Right forelimb (tissue), 1 donor: ENCODE measurements at places on chromosomes 3 and 15.

- no peak for DNase-seq
Measured at GRCh38 chr3:194615226-194615625, 18.0 kb downstream of the TMEM44 start.

DNA sequence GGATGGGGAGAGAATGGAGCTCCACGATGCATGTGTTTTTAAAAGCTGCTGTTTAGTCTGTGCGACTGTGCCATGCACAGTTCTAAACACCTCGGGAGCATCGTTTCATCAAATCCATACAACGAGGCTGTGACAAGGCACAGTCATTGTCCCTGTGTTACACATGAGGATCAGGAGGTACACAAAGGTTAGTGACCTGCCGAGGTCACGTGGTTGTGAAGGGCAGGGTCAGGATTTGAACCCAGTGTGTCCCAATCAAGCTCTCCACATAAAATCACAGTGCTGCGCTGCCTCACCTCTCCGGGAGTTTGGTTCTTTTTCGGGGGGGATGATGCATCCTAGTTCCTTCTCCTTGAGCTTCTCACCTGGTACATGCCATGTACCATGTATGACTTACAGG lies 18.7 kb upstream of the KIF23 start:
- no peak for DNase-seq

- DNase-seq = no peak
Measured at GRCh38 chr3:111811811-111812210, 47.3 kb upstream of the PHLDB2 start.

DNA sequence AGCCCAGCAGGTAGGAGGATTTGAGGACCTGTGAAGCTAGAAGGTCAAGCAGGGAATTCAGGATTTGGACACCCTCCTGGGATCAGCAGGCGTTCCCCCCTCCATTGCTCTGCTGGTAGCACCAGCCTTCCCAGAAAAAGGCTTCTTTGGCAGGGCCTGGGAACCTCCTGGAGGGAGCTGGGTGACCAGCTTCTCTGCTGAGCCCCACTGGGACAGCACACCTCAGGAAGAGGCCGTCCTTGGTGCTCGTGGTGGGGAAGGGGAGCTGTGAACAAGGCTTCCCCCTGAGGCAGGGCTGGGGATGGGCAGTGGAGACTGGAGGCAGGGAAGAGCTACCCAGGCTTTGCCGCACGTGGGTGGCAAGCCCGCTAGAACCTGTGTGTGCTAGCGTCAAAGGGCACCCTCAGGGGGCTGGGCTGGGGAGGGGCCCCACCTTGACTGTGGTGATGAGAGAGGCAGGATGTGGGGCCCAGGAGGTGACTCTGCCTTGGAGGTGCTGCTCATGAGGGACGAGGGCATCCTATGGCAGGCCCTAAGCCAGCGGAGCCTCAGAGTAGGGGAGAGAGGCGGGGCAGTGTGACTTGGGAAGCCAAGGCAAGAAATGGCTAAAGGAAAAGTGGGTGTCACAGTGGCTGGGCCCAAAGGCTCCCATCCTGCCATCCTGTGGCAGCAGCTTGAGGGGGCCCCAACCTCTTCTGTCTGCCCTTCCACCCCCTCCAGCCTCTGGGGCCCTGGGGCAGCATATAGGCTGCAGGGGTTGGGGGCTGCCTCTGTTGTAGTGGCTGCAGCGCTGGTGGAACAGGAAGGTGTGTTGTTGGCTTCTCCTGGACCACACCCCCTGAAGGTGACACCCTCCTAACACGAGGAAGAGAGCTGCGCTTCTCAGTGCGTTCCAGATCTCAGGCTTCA lies 20.7 kb downstream of the KLF13 start:
- DNase-seq = no peak

GRCh38 chr15:34757262-34757661 lies 2.5 kb upstream of the GJD2 start:
- no peak for DNase-seq

DNA sequence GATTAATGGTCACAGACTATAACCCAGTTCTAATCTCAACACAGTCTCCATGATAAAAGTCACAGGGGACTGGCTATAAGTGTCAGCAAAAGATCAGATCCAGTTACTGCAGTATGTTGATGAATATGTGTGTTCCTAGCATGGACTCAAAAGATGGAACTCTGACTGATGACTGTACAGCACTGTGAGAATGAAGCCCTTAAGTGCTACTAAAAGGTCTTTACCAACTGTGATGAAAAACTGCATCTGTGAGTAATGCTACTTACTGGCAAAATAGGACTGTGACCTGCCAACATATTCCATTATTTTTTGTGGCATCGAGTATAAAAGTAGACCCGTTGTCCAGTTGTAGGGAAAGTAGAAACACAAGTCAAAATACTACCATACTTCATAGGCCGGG lies 284.2 kb downstream of the ROBO2 start:
- DNase-seq = no peak

DNA sequence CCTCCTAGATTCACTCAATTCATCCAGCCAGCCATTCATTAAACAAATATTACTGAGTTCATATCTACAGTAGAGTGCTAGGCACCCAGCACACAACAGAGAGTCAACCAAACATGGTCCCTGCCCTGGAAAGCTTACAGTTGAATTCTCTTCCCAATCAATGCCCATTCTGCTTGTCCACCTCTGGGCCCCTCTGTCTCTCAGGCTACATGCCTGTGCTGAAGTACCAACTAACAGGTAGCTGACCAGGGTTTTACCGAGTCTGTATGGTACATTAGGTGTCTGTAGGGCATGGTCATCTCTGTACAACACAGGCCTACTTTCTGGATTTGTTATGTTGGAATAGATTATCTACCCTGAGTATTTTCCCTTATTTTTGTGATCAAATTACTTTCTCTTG lies 23.3 kb downstream of the PLD1 start:
- no peak for DNase-seq

- no peak for DNase-seq
Measured at GRCh38 chr3:26049951-26050350, 260.1 kb downstream of the OXSM start.

DNA sequence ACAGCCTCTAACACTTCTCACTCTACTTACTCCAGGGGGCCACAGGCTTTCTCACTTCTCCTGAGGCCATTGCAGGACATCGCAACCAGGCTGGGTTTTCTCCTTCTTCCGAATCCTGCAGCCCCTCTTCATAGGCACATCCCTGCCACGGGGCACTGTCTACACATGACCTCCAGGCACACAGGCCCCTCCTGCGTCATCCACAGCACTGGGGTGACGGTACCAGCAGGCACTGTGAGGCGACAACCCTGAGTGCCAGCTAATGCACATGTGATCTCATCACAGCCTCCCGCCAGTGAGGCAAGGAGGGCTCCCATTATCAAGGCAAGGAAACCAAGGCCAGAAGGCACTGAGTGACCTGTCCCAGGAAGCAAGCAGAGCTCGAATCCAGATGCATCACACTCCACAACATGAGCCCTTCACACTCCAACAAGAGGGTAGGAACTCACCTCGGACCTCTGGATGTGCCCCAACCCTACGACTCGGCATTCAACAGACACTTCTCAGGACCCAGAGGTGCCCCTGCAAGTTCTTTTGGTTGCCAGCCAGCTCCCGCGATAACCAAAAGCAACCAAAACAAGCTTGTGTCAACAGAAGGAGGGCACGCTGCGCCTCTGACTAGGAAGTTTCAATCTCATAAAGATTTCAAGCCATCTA lies 16.7 kb downstream of the FAM174B start:
- no peak for DNase-seq

DNA sequence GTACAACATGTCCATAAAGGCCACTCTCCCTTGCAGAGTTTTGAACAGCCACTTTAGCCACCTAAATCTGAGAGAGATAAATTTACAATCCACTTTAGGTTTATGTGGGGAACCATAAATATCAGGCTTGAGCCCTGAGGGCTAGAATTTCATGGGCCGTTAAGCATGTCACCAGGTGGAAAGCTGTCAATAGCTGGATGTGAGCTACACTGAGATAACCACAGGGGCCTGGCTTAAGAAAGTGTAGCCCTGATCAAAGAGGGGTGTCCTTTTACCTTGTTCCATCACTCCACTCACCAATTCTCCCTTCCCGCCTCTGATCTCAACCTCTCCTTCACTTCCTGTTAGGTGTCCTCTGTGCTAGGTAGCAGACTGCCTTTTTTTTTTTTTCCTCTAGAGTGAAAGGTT lies 172.8 kb upstream of the ICE2 start:
- no peak for DNase-seq

DNA sequence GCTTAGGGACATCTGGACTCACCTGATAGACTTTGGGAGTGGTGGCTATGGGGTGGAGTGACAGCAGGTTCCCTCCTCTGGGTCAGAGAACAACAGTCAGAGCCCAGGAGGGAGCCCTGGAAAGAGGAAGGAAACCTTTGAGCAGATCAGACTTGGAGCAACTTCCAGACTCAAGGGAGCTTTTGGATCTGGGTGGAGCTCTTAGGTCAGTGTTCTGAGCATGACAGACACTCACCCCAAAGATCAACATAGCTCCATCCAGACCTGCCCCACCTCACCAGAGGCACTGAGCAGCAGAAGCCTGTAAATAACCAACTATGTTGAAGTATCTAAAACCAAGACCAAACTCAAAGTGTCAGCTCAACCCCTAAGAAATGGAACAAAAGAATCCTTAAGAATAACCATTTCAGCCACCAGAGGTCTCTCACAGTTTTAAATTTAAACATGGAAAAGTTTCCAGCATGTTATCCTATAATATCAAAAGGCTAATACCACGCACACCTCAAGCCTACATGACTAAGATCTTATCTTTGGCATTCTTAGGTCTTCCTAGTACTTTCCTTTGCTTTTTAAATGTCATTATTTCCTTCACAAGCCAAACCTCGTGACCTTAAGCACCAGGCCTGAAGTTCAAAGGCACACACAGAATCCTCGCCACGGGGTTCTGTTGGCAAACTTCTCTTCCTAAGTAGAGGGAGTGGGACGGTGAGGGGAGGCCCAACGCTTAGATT lies 56.4 kb downstream of the UMPS start:
- no peak for DNase-seq

DNA sequence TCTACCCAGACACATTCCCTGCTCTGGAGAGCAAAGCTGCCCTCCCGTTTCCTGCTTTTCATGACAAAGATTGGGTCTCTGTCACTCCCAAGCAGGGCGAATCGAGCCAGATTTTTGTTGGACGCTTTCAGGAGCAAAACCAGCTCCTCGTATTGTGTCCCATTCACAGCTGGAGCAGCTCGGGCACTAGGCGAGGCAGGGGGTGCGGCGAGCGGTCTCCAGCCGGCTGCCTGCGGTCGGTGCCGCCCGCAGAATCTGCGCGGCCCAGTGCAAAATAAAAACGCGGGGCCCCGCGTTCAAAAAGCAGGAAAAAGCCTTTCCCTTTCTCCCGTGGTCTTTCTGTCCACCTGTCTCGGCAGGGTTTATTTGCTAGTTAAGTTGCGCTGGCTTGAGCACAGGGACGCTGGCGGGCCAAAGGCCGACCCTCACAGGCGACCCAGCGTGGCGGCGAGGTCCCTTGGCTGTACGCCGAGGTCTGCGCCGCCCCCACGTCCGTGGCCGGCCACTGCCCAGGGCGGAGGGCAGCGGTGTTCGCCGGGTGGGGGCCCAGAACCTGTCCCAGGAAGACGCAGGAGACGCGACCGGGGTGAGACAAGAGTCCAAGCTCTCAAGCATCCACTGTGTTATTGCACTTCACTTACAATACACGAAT lies 71.2 kb downstream of the CYP19A1 start:
- peak; percentile 50 for DNase-seq
